ENCODE measurements at places on chromosomes 1 and 21.

GRCh38 chr1:205495237-205495823 is 9.1 kb upstream of the CDK18 start:
- no peak for DNase-seq

DNA sequence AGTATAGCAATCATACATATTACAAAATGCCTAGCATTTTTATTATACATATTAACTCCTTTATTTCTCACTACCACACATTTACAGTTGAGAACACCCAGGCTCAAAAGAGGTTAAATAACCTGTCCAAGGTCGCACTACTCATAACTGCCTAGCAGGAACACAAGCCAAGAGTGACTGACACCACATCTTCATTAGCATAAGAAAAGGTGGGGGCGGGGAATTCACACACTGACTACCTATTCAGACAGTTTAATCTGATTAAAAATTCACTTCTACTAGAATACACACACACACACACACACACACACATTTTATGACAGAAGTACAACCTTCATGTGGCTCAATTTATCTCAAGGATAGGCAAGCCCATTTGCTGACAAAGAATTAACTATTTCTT is 77.8 kb upstream of the CACHD1 start:
- no peak for DNase-seq

GRCh38 chr1:90879281-90879680 is 142.6 kb downstream of the ZNF644 start:
- no peak for DNase-seq

- DNase-seq: no peak
These were observed 13.0 kb upstream of the RNF19B start for GRCh38 chr1:32977546-32978087.

GRCh38 chr1:2834146-2834475 is 32.6 kb upstream of the TTC34 start:
- no peak for DNase-seq

GRCh38 chr1:47818682-47819573 is 178.3 kb downstream of the TRABD2B start:
- DNase-seq: no peak

DNA sequence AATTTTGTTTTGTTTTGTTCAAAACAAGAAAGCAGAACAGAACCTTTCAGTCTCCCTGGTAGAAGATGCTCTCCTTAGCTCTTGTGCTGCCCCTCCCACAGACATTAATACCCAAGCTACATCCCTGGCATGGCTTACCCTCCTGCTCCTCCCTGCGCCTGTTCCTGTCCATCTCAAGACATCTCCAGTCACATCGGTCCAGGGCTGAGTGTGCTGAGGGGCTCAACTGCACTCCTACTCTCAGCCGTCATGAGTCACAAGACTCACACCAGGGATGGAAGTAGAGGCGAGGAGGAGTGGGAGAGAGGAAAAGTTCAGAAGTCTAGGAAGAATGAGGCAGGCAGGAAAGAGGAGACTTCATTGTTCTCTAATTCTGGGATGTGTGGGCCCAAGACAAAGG is 9.2 kb upstream of the TACSTD2 start:
- no peak for DNase-seq

DNA sequence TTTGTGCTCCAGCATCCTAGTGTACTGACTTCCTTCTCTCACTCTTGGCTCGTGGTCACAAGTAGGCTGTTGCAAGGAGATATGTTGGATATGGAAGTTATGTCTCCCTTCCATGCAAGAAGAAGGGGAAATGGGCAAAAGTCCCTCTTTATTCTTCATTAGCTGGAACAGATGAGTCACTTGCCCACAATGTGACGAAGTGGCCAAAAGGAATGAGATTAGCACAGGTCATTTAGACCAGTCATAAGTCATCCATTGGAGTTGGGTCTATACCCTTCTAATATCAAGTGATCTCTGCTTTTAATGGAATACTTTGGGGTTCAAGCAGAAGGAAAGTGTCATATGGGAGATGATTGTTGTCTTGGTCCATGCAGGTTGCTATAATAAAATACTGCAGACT is 91.2 kb upstream of the NGF start:
- DNase-seq: no peak

Measured in stimulated activated CD4-positive, alpha-beta T cell treated with anti-CD3 and anti-CD28 coated beads, Interleukin-4, amount 100 ng/mL, for 48 hours (primary cell).